Adrenal gland (tissue), 19 donors: ENCODE measurements at places on chromosomes 2 and 18.

GRCh38 chr2:241067501-241068135 is 34.5 kb downstream of the MTERF4 start:
- peak; percentile 36 for DNase-seq

DNA sequence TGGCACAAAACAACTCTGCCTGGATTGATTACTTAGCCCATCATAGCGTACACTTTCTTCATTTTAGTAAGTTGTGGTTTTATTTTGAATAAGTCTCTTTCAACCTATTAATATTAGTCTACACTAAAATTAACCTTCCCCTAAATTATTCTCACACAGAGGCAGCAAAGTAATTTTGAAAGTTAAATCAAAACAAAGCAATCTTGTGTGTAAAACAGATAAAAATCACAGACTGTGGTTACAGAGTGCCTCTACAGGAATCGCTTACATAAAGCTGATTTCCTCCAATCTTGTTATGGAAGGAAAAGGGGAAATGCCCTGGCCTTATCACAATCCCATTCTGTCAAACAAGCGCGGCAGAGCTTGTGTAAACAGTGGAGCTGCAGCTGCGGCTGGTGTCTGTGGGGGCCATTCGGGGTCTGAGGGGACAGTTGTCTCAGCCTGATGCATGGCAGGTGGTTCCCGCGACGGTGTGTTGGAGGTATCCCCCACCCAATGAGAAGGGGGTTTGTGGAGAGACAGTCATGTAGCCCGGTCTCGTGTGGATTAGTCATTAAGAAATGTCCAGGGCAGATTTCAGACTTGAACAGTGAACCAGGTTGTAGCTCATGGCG is 42.1 kb downstream of the BCL2L11 start:
- no peak for DNase-seq

DNA sequence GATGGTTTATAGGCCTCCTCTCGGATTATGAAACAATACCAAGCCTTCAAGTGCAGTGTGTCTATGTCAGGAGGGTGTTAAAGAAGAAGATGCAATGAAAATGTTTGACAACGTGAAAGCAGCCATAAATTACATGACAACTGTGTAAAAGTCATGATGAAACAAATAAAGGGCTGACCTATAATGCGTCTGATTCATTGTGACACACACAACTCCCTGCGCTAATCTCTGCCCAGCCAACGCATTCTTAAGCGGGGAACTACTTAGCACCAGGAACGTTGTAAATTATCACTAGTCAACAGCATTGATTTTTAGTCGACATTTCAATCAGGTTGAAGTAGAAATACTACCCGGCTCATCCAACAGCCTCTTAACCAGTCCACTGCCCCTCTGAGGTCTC is 26.8 kb downstream of the BCL11A start:
- no peak for DNase-seq

- DNase-seq: peak; percentile 75
Measured at GRCh38 chr2:240021488-240022104, 3.5 kb downstream of the NDUFA10 start.

- DNase-seq: no peak
Measured at GRCh38 chr2:21379140-21379539, 255.4 kb downstream of the TDRD15 start.

- no peak for DNase-seq
Measured at GRCh38 chr18:567122-567521, 13.1 kb upstream of the CETN1 start.

DNA sequence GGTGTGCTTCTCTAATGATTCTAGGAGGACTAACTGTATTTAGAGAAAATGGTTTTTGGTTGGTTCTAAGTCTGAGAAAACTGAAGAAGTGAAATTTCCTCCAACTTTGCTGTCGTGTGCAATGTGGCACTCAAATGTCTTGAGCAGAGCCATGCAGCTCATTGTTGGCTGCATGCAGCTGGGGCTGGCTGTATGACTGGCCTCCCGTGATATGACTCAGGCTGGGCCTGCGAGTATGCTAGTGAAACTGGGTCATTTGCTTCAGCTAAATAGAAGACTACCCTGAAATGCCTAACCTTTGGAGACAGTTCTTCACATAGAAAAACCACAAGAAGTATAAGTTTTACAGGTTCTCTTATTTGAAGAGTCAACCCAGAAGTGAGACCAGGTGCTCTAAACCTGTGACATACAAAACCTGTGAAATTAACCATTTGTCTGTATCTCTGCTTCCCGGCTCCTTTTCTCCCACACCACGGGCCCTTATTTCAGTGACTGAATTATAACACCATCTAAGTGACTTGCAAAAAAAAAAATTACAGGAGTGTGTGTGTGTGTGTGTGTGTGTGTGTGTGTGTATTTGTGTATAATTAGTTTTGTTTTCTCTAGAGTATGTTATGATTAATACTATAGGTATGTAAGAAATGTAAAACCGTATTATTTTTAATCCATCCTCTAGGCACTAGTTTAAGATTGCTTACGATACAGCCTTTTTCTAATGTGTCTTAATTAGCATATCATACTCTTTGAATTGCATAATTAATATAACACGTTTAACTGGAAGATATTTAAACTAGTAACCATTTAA is 15.9 kb downstream of the POLI start:
- peak; percentile 84 for DNase-seq

- no peak for DNase-seq
Measured at GRCh38 chr2:59096973-59097372, 855.8 kb upstream of the FANCL start.

- peak; percentile 35 for DNase-seq
Measured at GRCh38 chr2:12718015-12718671, 1.4 kb downstream of the TRIB2 start.

GRCh38 chr2:190562121-190562520 is 27.6 kb upstream of the NEMP2 start:
- DNase-seq: no peak

GRCh38 chr2:86671337-86671981 is 47.8 kb upstream of the RNF103 start:
- peak; percentile 51 for DNase-seq

GRCh38 chr2:189849550-189849949 is 65.3 kb downstream of the PMS1 start:
- DNase-seq: no peak

GRCh38 chr2:225120186-225120585 is 77.9 kb upstream of the DOCK10 start:
- DNase-seq: no peak

- DNase-seq: no peak
Measured at GRCh38 chr2:45922577-45922988, 271.1 kb downstream of the PRKCE start.

GRCh38 chr2:61262699-61263098 is 100.7 kb downstream of the C2orf74 start:
- DNase-seq: no peak

DNA sequence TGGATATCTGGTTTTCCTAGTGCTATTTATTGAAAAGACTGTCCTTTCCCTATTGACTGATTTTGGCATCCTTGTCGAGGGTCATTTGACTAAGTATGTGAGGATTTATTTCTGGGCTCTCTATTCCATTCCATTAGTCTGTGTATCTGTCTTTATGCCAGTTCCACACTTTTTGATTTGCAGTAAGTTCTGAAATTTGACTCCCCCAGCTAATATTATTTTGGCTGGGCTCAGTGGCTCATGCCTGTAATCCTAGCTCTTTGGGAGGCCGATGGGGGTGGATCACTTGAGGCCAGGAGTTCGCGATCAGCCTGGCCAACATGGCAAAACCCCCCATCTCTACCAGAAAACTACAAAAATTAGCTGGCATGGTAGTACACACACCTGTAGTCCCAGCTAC is 46.8 kb upstream of the GAREM2 start:
- no peak for DNase-seq
